Activated CD4-positive, alpha-beta T cell treated with anti-CD3 and anti-CD28 coated beads for 1 hour (primary cell): ENCODE measurements at places on chromosomes 5 and 9.

GRCh38 chr5:97042996-97043395, 99.4 kb downstream of the LIX1 start:
- DNase-seq = no peak

GRCh38 chr5:164353155-164353554, 847.7 kb downstream of the MAT2B start:
- no peak for DNase-seq

- no peak for DNase-seq
Measured at GRCh38 chr9:27870404-27870803, 297.1 kb upstream of the C9orf72 start.

DNA sequence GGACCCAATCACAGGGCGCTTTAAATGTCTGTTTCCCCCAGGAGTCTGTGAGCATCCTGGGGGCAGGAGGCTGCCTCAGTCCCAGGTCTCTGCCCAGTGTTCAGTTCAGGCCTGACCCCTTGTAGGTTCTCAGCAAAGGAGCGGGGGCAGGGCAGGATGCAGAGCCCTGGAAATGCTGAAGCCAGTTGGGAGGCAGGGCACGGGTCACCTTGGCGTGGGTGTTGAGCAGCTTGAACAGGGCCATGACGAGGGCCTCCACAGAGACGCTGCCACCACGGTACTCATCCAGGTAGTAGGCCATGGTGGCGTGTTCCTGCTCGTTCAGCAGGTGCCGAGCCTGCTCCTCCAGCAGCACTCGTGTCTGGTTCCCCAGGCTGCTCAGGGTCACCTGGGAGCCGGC, 36.3 kb upstream of the AKNA start:
- DNase-seq = no peak

GRCh38 chr5:16493261-16493660, 27.7 kb upstream of the ZNF622 start:
- no peak for DNase-seq

GRCh38 chr5:39857041-39857440, 432.3 kb upstream of the DAB2 start:
- DNase-seq = no peak

- DNase-seq = no peak
Measured at GRCh38 chr9:107064378-107064777, 201.4 kb downstream of the ZNF462 start.

DNA sequence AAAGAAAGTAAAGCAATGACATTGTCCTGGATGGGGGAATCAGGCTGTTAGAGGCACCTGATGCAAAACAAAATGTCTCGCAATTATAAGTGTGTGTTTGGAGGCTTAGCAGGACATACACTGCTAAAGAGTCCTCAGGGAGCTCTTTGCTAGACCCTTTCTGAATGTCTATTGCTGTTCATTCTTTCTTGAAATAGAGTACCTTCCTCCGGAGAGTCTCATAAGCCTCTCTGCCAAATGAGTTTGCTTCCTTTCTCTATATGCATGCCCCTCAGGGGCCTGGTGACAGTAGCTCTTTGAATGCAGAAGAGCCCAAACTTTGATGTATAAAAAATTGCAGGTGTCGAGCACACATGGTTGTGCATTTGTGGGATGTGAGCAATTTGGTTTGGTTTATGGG, 26.4 kb upstream of the ADAMTSL1 start:
- no peak for DNase-seq

DNA sequence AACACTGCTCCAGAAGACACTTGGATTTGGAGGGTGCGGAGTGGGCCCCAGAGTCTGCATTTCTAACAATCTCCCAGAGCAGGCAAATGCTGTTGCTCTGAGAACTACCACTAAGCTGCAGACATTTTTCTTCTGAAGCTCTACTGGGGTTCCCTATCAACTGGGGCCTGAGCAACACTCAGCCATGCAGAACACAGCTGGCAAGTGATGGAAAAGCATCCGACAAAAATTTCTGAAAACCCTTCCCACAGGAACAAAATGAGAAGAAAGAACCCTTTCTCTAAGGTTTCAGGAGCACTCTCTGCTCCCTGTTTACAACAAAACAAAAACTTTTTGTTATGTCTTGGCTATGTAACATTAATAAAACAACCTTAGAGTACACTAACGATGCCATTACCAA, 516.9 kb downstream of the CTNND2 start:
- no peak for DNase-seq

GRCh38 chr5:112356178-112356956, 62.7 kb downstream of the EPB41L4A start:
- no peak for DNase-seq

- DNase-seq = no peak
Measured at GRCh38 chr5:173458828-173459609, 130.8 kb upstream of the STC2 start.

GRCh38 chr5:111548992-111549649, 36.8 kb upstream of the STARD4 start:
- no peak for DNase-seq

DNA sequence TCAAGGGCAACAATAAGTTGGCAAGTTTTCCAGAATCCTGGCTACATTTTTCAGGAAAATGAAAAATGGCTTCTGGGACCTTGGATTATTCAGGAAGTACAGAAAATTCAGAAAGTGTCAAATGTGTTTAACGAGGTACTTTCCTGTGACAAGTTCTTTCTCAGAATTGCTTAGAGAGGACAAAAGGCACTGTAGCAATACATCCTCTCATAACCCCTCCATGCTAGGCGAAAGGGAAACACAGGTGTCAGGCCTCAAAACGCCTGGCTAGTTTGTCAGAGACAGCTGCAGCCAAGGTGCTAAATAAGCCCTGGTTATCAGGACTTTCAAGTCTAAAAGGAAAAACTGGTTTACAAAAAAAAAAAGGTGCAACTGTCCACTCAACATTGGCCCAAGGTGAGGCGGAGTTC, 115.2 kb downstream of the GNAQ start:
- no peak for DNase-seq

- no peak for DNase-seq
Measured at GRCh38 chr5:117682416-117682815, 1107.8 kb upstream of the SEMA6A start.

GRCh38 chr5:176870110-176870591, 29.0 kb downstream of the HK3 start:
- DNase-seq = no peak

- no peak for DNase-seq
Measured at GRCh38 chr5:59485107-59485506, 408.4 kb downstream of the PDE4D start.

- DNase-seq = no peak
Measured at GRCh38 chr5:153551537-153552079, 61.1 kb downstream of the GRIA1 start.

DNA sequence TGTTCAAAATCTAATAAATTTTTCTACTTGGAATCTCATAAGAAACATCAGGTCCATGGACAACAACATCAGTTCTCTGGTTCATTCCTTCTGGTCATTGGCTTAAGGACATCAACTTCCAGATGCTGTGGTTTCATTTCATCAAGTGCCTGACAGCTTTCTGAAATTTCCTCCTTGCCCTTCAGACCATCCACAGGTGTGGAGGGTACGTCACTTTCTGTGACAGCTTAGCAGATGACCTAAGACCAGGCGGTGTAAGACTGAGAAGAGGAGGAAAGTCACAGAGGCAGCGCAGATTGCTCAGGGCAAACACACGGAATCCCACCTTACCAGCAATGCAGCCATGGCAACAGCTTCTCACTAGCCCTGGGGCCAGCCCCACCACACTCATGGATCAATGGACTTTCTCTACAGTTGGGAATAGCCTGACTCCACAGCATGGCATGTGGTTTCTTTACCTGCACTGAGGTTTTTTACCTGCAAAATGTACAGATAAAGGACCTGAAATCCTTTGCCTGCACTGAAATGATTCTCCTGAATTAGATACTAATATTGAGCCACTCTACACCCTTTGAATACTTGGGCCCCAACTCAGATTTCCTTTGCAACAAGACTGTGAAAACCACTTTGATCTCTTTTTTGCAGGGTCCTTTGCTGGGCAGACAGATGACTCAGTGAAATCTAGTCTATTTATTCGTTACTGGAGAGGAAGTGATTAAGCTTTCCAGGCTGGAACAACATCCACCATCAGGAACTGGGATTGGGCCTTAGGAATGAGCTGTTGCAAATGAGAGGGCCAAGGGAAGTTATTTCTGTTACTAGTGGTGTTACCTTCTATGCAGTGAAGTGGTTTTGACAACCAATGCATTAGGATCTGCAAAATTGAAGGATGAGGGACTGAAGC, 26.9 kb downstream of the TICAM2 start:
- no peak for DNase-seq

DNA sequence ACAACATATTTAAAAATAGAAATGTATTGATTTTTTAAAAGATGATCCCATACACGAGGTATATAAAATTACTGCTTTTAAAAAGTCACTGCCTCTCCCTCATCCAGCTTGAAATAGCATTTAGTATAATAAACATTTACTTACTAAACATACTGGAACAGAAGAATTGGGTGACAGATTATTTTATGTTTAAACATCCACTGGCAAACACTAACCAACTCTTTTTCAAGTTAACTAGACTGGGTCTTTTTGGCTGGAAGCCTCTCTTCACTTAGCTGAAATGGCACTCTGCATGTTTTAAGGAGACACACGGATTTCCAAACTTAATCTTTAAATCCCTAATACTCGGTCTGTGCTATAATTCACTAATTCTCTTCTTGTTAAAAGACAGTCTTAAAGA, 19.0 kb downstream of the CTXN3 start:
- no peak for DNase-seq

GRCh38 chr9:70036641-70037040, 7.0 kb upstream of the MAMDC2 start:
- DNase-seq = no peak

DNA sequence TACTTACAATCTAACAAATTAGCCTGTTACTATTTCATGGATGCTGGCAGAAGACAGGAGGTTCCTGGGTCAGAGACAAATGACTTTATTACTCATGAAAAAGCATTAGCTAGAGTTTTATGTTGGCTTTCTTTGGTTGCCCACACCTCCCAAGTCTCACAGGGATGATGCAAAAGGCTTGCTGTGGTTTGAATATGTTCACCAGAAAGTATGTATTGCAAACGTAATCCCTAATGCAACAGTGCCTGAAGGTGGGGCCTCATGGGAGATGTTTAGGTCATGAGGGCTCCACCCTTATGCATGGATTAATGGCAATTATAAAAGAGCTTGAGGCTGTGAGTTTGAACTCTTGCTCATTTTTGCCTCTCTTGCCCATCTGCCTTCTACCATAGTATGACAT, 28.5 kb downstream of the DPYSL3 start:
- no peak for DNase-seq

DNA sequence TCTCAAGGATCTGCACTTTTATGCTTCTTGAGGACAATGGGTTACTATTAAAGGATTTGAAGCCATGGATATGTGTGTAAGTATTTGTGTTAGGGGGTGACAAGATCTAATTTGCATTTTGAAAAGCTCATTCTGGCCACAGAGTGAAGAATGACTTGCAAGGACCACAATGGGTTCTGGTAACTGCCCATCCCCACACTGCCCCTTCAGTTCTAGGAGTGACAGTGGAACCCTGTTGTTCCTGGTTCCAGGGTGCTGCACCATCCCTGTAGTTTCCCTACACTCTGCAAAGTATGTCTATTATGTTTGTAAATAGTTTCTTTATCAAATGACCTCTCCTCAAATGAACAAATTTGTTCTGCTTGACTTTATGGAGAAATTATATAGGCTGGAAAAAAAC, 9.7 kb upstream of the SPRY4 start:
- no peak for DNase-seq
